ENCODE measurements at places on chromosomes 3 and 15.

DNA sequence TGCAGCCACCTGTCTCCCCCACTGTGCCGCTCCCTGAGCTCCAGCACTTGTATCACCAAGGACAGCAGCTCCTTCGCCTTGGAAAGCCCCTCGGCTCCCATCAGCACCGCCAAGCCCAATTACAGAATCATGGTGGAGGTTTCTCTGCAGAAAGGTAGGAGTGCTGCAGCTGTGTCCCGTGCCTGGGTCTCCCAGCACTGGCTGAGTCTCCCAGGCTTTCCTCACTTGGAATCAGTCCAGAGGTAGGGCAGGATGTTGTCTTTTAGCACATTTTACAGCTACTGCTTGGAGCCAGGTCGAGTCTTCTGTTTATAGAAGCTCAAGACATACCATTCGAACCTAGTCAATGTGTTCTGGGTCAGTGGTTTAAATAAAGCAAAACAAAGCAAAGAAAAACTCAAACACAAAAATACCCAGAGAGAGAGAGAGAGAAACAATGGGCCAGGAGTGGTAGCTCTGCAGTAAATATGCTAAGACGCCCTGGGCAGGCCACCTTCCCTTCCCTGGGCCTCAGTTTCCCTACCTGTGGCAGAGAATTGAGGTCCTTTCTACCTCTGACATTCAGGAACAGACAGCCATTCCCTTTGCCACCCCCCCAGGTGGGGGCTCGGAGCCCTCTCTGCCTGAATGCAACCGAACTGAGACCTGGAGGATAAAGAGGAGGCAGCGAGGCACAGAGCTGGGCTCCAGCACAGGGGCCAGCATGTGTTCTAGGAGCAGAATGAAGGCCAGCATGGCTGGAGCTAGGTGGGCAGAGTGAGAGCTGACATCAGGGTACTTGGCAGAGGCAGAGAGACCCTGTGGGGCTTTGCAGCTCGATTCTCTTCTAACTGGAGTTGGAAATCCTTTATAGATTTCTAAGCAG, 44.1 kb downstream of the STARD5 start:
- DNase-seq = no peak

DNA sequence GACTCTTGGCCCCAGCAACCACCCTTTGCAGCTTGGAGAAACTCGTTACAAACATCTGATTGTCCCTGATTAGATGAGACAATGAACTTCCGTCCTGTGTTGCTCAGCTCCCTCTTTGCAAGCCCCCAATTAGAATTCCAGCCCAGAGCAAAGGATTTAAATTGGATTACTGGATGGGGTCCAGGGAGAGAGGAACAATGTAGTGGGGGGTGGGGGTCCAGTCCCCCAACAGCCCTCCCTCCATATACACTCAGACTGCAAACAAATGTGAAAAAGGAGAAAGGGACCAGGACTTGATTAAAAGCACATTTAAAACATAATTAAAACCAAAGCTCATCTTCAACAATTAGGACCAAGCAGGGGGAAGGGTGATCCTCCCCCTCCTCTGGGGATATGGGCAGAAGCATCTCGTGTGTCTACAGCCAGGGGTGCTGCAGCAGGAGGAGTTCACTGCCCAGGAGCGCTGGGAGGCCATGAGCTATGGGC, 71.7 kb upstream of the TMEM115 start:
- DNase-seq = no peak

DNA sequence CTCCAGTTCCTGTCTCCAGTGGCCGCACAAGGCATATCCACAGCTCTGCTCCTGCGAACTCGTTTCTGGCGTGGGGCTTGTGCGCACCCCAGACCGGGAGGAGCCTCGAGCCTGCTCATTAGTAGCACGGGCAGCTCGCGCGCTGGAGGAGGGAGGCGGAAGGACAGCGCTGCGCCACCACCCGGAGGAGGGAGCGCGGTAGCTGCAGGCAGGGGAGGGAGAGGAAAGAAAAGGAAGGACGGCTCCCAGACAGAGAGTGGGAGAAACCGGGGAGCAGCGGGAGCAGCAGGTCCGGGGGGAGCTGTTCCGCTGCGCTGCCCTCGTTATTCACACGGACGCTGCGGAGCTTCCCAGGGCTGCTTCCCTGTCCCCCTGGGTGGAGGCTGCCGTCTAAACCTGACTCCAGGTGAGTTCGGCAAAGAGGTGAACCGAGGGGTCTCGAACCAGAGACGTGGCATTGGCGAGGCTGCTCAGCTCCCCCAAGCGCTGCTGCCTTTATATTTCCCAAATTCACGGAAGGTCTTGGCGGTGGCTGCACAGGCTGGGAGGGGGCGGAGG, 121.3 kb upstream of the ZNF717 start:
- no peak for DNase-seq

DNA sequence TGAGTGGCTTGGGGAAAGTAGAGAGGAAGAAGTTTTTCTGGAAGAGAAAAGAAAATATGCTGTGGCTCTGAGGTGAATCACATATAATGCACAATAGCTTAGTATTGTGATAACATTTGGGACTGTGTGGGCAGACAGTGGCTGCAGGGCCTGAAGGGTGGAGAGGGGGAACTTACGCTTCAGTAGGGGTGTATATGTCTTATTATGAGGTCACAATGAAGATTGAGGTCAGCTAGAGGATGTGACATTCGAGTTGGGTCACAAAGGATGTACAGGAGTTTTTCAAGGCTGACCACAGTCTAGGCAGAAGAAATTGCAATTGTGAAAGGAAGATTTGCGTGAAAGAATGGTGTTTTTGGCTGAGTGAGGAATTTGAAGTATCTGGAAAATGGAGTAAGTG, 414.8 kb downstream of the LPP start:
- DNase-seq = no peak

- DNase-seq = no peak
Observed at GRCh38 chr3:153628591-153628990, 466.6 kb downstream of the RAP2B start.

DNA sequence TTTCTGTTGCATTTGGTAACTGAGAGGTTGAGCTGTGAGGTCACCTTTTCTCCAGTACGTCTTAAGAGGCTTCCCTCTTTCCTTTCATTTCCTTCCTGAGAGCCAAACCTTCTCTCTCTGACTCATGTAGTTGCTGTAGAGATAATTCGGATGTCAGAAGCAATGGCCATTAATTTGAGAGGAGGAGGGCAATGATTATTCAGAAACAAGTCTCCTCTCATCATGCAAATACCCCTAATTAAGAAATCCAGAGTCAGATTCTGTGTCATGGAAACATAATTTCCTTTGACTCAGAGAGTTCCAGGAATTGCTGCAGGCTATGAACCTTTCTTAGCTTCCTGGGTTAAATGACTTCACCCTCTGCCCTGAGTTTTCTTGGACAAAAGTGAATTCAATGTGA, 59.0 kb upstream of the GSK3B start:
- no peak for DNase-seq

- no peak for DNase-seq
Observed at GRCh38 chr15:36589971-36590370, 10.5 kb downstream of the CDIN1 start.

GRCh38 chr15:81888748-81889484, 156.9 kb downstream of the MEX3B start:
- no peak for DNase-seq

DNA sequence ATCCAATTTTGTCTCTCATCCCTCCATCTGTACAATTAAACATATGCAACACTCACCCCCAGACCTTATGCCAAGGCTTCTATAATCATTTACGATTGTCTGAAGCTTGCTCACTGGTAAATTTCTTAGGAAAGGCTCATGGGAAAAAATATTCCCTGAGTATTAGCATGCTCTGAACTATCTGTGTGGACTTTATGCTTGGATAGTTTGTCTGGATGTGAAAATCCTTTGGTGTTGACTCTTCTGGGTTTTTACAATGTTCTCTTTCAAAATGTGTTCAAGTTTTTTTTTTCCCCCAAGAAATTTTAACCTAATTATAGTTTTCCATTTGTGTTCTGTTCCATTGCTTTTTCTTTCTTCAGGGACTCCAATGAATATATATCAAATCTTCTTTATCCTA, 19.9 kb upstream of the TTBK2 start:
- no peak for DNase-seq

GRCh38 chr3:124206225-124207055, 214.5 kb upstream of the ROPN1 start:
- DNase-seq = no peak

- no peak for DNase-seq
Observed at GRCh38 chr3:114144909-114145688, 33.8 kb downstream of the DRD3 start.

GRCh38 chr15:82969353-82969752, 16.7 kb upstream of the RAMAC start:
- no peak for DNase-seq

- no peak for DNase-seq
Observed at GRCh38 chr3:13141991-13142412, 68.8 kb upstream of the IQSEC1 start.

- no peak for DNase-seq
Observed at GRCh38 chr15:99055555-99056134, 48.1 kb upstream of the PGPEP1L start.

DNA sequence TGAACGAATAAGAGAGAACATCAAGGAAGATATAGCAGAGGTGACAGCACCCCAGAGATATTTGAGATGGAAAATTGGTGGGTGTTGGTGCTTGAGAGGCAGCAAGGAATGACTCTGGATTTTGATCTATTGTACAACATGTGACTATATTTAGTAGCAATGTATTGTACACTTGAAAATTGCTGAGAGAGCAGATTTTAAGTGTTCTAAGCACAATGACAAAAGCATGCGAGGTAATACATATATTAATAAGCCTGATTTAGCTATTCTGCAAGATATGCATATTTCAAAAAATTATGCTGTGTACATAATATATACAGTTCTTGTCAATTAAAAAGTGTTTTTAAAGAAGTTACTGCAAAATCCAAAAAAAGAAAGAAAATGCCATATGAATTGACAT, 194.3 kb downstream of the SLC9A9 start:
- DNase-seq = no peak

GRCh38 chr3:45554006-45554666, 40.4 kb upstream of the LIMD1 start:
- no peak for DNase-seq

- DNase-seq = no peak
Observed at GRCh38 chr15:38271895-38272294, 19.3 kb downstream of the SPRED1 start.

- DNase-seq = no peak
Observed at GRCh38 chr3:160546727-160547126, 18.6 kb downstream of the KPNA4 start.

DNA sequence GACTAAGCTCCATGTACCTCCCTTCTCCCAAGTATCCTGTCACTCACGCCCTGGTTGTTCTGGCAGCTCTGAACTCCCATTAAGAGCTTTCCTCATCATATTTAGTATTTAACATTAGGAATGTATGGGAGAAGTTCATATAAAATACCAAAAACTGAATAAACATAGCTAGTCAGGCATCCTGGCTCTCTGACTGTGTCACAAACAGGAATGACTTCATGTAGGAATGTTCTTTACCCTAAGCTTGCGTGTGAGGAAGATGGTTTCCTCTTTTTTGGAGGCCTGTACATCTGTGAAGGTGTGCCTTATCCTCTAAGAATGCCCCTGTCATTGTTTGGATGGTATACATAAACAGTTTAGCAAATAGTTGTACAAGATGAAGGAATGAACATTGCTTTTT, 38.6 kb downstream of the SEMA6D start:
- DNase-seq = no peak

GRCh38 chr3:58022490-58022889, 14.3 kb downstream of the FLNB start:
- no peak for DNase-seq

- no peak for DNase-seq
Observed at GRCh38 chr15:46354443-46354842, 719.6 kb downstream of the SQOR start.

- no peak for DNase-seq
Observed at GRCh38 chr15:61831505-61831921, 228.7 kb downstream of the VPS13C start.

- no peak for DNase-seq
Observed at GRCh38 chr15:78004919-78005634, 72.4 kb downstream of the TBC1D2B start.

GRCh38 chr3:24017305-24017704, 72.2 kb downstream of the NR1D2 start:
- no peak for DNase-seq
